Fibroblast of villous mesenchyme (primary cell): ENCODE measurements at places on chromosomes 4 and X. TPM values are rescaled to one million over a fixed set of nuclear protein-coding genes. Genes with fewer than 3 reads are reported as not detected.

- no peak for DNase-seq
Observed at GRCh38 chr4:183403961-183404360, 40.5 kb upstream of the CDKN2AIP start.

DNA sequence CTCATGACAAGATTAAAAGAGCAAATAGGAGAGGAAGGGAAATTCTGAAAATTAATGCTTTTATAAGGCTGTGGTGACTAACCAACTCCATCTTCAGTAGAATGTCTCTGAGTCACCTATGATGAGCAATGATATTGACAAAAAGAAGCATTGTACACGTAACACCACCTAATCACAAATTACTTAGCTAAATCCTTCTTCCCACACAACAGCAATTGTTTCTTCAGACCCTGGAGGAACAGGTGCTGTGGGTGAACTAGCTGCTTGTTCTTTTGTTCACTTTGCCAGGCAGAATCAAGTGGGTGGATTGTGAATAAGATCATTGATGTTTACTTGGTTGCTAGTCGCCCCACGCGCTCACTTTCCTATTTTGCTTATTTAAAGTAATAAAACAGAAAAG, 315.5 kb downstream of the CAMK2D start:
- DNase-seq: peak; percentile 60

DNA sequence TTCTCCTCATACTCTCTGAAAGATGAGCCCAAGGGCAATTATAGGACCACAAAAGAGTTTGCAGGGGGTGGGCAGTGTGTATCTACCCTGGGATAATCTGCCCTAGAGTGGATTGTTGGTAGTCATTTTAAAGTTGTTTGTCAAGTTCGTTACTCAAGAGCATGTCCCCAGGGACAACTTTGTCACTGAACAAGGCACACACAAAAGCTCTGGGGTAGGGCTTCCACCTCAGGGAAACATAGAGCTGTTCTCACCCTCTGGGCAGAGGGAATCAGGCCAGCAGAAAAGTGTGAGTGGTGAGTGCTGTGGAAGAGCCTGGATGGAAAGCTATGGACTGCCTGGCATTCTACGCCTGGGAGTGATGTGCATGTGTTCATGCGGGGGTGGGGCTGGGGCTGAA, 23.3 kb upstream of the LEF1 start:
- no peak for DNase-seq

DNA sequence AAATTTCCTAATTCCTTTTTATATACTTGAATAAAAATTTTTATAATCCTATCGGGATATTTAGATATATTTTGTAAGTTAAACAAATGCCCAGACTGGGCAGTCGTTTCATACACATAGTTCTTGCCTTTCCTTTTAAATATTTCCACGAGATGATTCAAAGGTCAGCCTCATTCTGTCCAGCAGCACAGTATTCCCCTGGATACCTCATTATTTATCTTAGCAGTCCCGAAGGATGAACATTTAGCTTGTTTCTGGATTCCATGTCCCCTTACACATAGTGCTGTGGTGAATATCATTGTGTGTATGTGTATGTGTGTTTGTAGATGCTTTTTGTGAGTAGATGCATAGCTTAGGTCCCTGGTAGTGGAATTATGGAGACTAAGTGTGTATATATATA, 38.3 kb downstream of the RAPGEF2 start:
- no peak for DNase-seq

- no peak for DNase-seq
Observed at GRCh38 chr4:162921178-162921785, 245.4 kb downstream of the NAF1 start.

- DNase-seq: no peak
Observed at GRCh38 chr4:108930186-108930585, 167.3 kb upstream of the ETNPPL start.

GRCh38 chr4:53234111-53234510, 131.8 kb downstream of the SCFD2 start:
- no peak for DNase-seq

The CXCL10 gene
- under 0.01 and 0.86 TPM in 2 replicates for total RNA-seq

The RBM41 gene
- total RNA-seq: 13.2 and 14.7 TPM in 2 replicates

The AMTN gene
- not detected in 2 replicates for total RNA-seq
